GM12892 (cell line): ENCODE measurements at places on chromosomes 5 and 9.

GRCh38 chr9:93664549-93665120 lies 88.3 kb downstream of the PHF2 start:
- no peak for DNase-seq

- no peak for DNase-seq
These were observed 473.9 kb upstream of the COX7C start for GRCh38 chr5:86143837-86144236.

- DNase-seq: no peak
These were observed 154.3 kb downstream of the C5orf15 start for GRCh38 chr5:133814152-133814551.

- no peak for DNase-seq
These were observed 16.6 kb upstream of the SARDH start for GRCh38 chr9:133754688-133755227.

- no peak for DNase-seq
These were observed 61.6 kb downstream of the NNT start for GRCh38 chr5:43664501-43665040.

DNA sequence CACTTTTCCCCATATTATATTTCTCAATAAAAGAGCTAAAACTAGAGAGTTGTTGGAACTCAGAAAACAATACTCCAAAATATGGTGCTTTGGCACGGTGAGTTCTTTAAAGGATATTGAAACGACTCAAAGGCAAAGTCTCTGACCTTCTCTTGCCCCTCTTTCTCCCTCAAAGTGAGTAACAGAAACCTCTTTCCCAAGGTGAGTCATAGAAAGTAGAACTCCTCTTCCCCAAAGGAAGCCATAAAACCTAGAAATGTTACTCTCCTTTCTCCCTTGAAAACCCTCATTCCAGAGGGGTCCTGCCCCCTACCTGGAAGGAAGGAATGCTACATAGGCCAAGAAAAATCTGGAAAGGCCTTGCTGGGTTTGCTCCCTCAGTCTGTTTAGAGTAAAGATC lies 47.5 kb downstream of the RAPGEF6 start:
- DNase-seq: no peak

- no peak for DNase-seq
These were observed 80.4 kb downstream of the SLC12A2 start for GRCh38 chr5:128163991-128164390.

- no peak for DNase-seq
These were observed 81.3 kb downstream of the RAPGEF1 start for GRCh38 chr9:131658377-131659129.

GRCh38 chr9:129354498-129354897 lies 176.4 kb upstream of the IER5L start:
- no peak for DNase-seq

- DNase-seq: no peak
These were observed 9.0 kb upstream of the PHF2 start for GRCh38 chr9:93567271-93567959.

- no peak for DNase-seq
These were observed 762.6 kb upstream of the SEMA6A start for GRCh38 chr5:117337064-117337749.

DNA sequence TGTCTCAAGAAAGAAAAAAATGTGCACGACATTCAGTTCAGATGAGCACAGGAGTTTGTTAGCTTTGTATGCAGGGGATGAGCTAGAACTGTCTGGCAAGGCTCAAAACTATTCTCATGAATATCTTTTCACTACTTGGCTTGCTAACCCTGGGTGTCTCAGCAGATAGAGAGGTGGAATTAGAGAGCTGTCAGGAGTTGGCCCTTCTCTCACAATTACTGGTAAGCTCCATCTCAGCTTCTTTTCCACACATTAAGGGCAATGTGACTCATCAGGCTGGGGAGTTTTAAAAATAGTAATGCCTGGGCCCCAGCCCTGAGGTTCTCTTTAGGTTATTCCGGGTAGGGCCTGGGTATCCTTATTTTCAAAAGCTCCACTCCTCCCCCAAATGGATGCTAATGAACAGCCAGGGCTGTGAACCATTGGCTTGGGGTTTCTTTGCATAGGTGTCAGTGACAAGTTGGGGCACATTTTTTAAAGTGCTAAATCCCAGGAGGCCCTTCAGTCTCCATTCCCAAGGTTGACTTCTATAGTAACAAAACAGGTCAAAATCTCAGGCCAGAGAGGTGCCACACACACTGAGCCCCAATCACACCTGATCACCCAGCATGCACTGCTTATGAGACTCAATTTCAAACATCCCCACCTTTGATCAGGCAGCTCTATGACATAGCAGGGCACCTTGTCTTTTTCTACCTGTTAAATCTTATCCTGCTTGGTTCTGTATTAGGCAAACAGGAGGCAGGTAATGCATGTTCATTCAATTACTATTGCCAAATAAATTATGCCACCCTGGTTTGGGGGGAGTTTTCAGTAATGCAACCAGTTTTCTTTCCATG lies 239.7 kb upstream of the DAP start:
- DNase-seq: no peak

GRCh38 chr5:74685979-74686631 lies 1.1 kb downstream of the HEXB start:
- DNase-seq: peak; percentile 19

- DNase-seq: no peak
These were observed 43.4 kb downstream of the ALDH1A1 start for GRCh38 chr9:72909428-72909827.

GRCh38 chr5:59850766-59851165 lies 42.8 kb downstream of the PDE4D start:
- DNase-seq: no peak

- no peak for DNase-seq
These were observed 49.6 kb upstream of the ADRB2 start for GRCh38 chr5:148776780-148777179.

DNA sequence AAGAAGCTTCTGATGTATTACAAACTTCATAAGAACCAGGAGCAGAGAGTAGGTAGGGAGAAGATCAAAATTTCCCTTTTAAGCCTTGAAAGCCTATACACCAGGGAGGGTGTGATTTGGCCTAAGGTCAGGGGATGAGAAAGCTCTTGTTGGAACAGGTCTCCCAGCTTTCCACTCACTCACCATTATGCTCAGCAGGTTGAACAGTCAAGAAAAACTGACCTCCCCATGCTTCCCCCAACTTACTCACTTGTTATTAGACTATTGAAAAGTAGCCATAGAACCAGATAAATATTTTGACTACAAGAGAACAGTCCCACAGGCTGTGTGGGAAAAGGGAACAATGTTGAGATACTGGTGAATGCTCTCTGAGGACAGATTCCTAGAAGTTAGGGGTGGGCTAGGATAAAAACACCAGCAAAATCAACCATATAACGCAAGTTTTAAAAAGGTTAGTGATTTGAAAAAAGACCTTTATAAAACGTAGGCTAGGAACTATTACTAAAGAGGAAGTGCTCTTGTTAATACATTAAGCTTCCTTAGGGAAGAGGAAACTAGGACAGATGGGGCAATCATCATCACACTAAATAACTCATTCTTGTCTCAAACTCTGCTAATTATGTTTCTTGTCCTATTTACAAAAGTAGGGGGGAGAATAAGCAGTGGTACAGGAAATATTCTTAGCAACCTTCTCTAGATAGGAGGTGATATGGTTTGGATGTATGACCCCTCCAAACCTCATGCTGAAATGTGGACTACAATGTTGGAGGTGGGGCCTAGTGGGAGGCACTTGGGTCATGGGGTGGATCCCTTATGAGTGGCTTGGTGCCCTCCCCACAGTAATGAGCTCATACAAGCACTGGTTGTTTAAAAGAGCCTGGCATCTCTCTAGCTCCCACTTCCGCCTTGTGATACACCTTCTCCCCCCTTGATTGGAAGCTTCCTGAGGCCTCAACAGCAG lies 31.0 kb downstream of the PCDHGC5 start:
- DNase-seq: no peak

- DNase-seq: no peak
These were observed 46.1 kb downstream of the ARHGEF28 start for GRCh38 chr5:73672132-73672531.

- no peak for DNase-seq
These were observed 416.8 kb downstream of the TMEM38B start for GRCh38 chr9:106111039-106111730.

DNA sequence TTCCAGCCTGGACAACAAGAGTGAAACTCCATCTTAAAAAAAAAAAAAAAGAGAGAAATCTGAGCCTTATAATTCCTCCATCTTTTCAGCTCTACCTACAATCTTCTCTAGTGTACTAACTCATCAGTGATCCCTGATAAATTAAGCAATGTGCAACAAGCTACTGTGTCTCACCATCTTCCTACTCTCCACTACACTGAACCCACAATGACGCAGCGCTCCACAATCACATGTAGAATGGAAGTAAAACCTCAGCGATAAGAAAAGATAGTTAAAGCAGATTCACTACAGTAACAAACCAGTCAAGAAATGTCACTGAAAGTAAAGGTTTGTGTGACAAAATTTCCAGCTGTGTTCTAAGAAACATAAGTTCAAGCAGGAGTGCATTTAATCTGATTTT lies 13.5 kb downstream of the ABCA1 start:
- DNase-seq: no peak

DNA sequence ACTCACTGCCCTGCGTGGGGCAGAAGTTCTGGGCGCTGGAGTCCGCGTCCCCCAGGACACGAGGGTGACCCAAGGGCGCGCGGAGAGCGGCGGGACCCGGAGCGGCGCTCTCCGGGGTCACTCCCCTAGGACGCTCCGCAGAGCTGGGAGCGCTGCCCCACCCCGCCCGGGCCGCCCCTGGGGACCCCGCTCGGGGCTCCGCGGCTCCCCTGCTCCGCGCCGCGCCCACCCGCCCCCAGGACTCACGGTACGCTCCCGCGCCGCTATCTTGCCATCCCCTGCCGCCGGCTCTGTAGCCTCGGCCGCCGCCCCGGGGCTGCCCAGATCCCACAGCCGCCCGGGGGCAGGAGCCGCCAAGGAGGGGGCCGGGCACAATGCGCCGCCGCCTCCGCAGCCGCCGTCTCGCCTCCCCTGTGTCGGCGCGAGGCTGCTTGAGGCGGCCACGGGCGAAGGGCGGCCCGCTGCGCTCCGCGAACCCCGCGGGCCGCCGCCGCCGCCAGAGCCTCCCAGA lies 303 bp downstream of the LIFR start:
- no peak for DNase-seq

- no peak for DNase-seq
These were observed 36.5 kb downstream of the SYK start for GRCh38 chr9:90838098-90838497.

GRCh38 chr5:10081584-10081983 lies 168.1 kb downstream of the ATPSCKMT start:
- no peak for DNase-seq

DNA sequence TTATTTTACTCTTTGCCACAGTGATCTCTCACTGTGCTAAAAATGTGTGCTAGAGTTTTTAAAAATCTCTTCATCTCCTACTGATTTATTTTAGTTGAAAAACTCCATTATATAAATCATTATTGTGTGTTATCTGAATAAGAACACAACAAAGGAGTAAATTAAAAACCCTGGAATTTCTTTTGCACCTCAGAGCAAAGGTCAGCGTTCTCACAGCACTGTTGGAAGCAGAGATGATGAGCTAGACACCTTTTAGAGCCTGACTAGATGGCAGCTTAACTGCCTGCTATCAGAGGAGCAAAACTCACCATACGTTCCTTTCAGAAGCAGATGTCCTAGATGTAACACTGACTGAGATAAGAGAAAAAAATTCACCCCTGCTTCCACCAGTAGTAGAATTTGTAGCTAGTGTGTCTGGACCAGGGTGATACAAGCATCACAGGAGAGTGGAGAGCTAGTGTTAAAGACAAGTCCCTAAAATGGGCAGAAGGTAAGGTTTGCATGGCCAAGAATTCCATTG lies 147.1 kb downstream of the ENTREP1 start:
- no peak for DNase-seq

DNA sequence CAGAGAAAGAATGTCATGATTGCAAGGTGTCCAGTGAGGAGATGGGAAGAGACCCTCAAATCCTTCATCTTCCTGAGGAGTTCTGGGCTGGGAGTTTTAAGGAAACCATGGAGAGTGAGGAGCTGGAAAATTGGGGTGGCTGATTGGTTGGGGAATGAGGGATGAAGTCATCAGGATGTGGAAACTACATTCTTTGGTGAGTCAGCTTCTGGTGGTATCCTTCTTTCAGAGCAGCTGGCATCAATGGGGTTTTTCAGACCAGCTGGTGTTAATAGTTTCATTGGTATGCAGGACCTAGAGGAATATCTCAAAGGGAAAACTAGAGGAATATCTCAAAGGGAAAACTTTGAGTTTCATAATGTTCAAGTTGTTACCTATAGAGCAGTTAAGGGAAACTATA lies 45.2 kb downstream of the RNF180 start:
- DNase-seq: no peak

GRCh38 chr5:76145945-76146344 lies 62.8 kb downstream of the SV2C start:
- no peak for DNase-seq

DNA sequence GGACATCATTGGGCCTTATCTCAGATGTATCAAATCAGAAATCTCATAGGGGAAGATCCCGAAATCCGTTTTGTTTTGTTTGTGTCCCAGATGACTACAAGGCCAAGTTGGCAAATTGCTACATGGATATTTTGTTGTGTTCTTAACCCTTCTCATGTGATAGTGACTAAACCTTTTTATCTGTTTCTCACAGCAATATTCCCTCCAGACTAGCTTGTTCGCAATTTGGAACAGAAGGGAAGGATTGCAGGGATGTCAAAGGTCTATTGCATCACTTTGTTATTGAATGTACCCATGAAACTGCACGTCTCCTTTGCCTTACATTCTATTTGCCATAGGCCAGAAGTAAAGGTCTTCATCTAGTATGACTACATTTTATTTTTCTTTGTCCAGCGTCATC lies 453.9 kb downstream of the NFIB start:
- DNase-seq: no peak

GRCh38 chr9:13439685-13440476 lies 160.4 kb upstream of the MPDZ start:
- DNase-seq: no peak

GRCh38 chr9:113612828-113613227 lies 149.3 kb downstream of the RGS3 start:
- DNase-seq: no peak

DNA sequence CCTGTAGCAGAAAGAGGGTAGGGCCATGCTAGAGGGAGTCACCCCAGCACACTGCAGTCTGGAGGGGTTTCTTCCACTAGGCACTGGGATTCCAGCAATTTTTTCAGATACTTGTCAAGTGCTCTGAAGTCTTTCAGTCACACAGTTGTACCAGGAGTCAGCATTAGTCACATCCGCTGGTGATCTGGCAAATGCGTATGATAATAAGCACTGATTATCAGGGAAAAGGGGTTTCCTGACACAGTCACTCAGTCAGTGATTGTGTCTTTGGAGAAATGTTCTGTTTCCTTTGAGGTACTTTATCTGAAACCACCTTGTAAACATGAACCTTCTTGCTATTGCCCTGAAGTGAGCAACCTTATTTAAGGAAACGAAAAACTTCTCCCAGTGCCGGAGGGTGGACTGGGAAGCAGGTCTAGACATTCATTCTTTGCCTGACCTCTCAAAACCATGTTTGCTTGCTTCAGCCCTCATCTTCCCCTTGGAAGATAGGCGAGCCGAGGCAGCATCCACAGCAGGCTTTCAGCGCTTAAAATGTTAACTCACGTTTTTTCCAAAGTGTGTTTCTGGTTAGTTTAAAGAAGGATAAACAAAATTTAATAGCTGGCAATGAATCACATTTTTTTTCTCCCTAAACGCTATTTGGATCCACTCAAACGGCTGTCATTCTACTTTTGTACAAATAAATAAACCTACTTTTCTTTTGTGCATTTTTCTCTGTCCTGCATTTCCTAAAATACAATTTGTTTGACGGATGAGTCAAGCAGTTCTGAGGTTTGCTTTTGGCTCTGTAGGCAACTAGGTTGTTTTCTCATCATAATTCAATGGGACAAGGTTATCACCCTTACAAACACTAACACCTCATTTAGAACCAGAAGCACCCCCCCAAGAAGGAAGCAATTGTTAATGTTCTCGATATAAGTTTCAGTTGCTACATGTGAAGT lies 77.7 kb downstream of the FOXD1 start:
- DNase-seq: no peak
